ENCODE measurements at places on chromosomes 6 and 20.

- DNase-seq: no peak
Observed at GRCh38 chr6:25042036-25042521, 106.3 kb upstream of the RIPOR2 start.

DNA sequence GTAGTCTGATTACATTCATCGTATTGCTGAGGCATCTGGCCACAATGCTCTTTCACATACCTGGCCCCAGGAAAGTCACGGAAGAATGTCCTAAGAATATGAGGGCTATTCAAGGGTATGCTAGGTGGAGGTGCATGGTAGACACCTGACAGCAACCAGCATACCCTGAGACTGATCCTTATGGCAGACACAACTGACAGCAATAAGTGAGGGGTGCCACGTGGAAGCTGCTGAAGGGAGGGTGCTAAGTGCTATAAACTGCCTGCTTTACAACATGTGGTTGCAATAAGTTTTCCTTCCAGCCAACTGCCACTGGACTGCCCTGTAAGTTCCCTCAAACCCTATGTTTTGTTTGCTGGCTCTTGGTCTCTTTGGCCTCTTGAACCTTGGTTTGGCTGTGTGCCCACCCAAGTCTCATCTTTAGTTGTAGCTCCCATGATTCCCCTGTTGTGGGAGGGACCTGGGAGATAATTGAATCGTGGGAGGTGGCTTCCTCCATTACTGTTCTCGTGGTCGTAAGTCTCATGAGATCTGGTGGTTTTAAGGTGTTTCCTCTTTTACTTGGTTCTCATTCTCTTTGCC, 201.3 kb upstream of the MOCS1 start:
- no peak for DNase-seq

GRCh38 chr20:59207742-59208357, 44.2 kb downstream of the ZNF831 start:
- DNase-seq: peak; percentile 16

DNA sequence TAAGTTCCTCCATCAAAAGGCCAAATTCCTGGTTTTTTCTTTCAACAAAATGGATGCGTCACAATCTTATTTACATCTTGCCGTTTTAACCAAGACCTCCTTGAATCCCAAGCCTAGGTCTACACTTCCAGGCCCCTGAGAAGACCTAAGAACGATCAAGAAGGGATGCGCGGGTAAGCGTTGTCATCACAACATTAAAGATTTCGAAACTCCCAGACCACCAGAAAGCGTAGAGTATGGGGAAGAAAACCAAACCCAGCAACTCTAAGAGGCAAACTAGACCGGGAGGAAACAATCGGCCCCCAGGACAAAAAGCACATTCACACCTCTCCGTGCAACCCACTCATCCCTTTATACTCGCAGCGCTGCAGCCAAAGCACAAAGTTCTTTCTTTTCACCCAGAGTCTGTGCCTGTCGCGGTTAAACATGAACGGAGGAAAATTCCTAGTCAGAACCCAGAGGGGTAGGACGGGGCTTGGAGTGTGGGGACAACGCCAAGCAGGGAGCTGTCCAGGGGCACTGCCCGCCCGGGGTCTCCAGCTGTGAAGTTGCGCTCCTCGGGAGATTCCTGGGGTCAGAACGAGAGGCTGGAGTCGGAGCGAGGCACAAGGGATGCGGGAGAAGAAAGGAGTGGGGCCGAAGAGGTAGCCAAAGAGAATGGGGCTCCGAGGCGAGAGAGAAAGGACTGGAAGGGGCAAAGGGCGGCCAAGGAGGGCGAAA, 725 bp downstream of the OSER1 start:
- DNase-seq: peak; percentile 52

- DNase-seq: no peak
Observed at GRCh38 chr6:16539086-16539931, 222.0 kb downstream of the ATXN1 start.

DNA sequence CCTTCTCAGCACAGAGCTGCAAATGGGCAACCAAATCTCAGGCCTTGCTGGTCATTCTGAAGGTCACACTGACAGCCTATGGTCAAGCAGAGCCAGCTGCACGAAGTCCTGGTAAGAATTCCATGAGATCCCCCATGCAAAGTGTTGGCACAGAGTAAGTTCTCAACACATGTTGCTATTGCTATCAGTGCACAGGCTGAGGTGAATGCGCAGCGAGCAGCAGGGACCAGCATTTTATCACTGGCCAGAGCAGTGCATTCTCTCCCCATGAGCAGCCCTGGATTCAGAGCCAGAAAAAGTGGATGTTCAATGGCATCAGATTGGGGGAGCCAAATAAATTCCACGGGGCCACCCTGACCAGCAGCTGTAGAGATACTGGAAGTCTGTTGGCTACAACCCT, 44.1 kb upstream of the TOP1 start:
- no peak for DNase-seq

GRCh38 chr6:30349421-30350177, 4.6 kb downstream of the RPP21 start:
- DNase-seq: no peak

DNA sequence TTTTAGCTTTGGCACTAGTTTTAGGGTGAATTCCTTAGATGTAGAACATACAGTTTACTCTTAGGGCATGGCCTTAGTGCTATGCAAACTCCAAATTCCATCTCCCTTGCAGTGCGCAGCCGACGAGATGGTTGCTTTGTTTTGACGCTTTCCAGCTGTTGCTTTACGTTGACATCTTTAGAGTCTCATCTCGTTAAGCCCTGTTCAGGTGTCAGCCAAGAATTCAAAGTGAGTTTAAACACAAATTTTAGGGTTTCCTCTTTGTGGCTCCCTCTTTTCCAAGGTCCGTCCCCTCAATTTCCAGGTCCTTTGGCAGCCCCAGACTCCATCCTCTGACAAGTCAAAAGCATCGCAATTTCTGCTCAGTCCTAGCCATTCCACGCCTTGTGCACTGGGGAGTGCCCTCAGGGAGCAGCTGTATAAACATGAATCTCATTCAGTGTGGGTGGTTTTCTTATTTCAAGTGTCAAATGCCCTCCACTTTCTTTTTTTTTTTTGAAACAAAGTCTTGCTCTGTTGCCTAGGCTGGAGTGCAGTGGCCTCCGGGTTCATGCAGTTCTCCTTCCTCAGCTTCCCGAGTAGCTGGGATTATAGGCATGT, 14.1 kb upstream of the MAK start:
- DNase-seq: no peak

- DNase-seq: peak; percentile 29
Observed at GRCh38 chr6:34982424-34982852, 93.4 kb downstream of the ANKS1A start.

GRCh38 chr6:32096394-32097258, 12.5 kb downstream of the TNXB start:
- DNase-seq: no peak

DNA sequence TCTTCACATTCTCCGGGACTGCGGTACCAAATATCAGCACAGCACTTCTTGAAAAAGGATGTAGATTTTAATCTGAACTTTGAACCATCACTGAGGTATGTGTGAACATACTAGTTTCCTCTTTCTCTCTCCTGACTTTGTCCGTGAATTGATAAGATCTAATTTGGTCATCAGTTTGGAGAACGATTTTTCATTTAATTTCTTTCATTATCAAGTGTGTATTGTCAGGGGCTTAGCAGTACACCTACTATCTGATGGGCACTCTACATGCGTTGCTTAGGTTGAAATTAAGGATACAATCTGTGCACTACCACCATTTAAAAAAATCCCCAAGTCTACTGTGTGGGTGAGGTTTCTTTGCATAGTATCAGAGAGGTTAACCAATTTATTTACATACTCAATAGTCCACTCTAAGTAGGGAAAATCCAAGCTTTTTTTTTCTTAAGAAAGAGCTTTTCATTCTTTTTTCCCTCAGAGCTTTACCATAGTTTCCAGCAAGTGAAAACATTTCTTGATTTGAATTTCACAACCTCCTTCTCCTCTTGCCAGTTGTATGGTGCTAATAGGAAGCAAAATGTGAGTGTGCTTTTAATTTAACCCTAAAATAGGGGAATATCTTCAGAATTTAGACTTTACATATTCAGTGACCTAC, 105.4 kb upstream of the ESR1 start:
- no peak for DNase-seq

DNA sequence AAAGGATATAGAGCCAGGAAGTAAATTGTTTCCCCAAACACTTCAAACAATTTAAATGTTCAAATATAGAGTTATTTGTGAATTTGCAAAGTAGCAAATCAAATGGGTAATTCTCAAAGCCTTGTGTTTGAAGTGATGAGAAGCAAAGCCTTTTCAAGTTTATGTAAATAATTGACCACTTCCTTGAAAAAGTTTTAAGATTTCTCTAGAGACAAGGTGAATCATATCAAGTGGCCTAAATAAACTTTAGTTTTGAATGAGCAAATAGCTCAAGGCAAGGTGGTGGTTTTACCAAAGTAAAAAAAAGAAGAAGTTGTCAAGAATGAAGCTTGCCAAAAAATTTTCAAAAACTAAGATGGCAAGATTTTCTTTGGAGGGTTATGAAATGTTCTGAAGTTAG, 42.6 kb upstream of the IFNGR1 start:
- peak; percentile 61 for DNase-seq

- no peak for DNase-seq
Observed at GRCh38 chr20:3658716-3659491, 4.3 kb downstream of the GFRA4 start.

- no peak for DNase-seq
Observed at GRCh38 chr6:1971612-1972011, 273.8 kb downstream of the GMDS start.

- no peak for DNase-seq
Observed at GRCh38 chr6:28720357-28721231, 194.9 kb downstream of the GPX5 start.

GRCh38 chr6:126153661-126154060, 167.3 kb downstream of the TRMT11 start:
- peak; percentile 53 for DNase-seq

All from fibroblast of mammary gland (primary cell).